ENCODE measurements at places on chromosomes 5 and 9.

DNA sequence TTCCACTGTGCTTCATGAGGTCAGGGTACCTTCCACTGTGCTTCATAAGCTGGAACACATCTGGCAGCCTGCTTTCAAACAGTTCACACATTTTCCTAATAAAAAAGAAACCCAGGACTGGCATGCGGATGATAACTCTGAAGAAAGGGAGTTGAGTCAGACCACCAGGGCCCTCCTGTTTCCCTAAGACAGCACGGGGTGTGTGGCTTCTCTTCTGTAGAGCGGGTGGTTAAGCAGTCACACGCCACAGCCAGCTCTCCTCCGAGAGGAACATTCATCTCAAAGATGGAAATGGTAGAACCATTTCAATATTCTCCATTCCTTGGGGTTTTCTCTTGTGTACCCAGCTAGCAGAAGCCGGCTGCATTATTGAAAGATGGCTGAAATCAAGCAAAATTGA, 128.1 kb upstream of the LMX1B start:
- DNase-seq = no peak

DNA sequence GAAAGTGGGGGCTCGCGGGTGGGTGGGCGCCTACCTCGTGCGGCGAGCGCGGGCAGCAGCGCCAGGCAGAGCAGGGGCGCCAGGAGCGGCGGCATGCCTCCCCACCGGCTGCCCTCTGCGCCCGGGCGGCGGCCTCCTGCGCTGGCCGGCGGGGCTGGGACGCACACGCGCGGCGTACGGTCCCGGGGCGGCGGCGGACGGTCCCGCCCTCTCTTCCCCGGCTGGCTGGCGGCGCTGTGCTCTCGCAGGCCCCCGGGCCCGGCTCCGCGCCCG, 220 bp downstream of the NOTCH1 start:
- DNase-seq = no peak

DNA sequence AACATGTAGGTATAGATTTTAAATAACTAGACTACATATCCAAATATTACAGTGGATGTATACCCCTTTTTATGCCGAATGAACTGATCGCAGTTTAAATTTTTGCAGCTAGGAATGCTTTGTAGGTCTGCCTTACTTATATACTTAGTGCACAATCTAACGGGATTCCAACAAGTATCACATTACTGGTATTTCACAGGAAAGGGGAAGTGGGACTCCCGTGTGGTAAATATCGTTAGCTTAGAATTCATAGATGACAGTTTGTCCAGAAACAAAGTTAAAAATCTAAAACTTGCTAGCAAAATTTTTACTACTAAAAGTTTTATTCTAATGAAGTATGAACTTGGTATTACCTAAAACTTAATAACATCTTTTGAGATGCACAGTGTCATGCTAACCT, 193.5 kb upstream of the TLX3 start:
- no peak for DNase-seq

DNA sequence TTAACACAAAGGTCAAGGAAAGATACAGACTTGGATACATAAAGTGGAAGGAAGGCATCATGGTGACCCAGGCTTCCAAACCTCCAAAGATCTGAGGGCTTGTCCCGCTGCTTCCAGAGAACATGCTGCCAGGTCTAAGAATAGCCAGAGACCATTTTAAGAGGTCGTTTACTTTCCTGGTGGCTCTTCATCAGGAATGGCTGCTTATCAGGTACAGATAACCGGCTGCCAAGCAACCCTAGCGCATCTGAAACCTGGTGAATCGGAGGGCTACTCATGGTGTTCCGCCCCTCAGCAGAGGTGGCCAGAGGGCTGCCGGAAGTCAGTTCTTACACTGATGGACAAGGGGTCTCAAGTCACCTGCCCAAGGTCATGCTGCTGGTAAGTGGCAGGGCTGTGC, 251.3 kb upstream of the DAP start:
- no peak for DNase-seq

DNA sequence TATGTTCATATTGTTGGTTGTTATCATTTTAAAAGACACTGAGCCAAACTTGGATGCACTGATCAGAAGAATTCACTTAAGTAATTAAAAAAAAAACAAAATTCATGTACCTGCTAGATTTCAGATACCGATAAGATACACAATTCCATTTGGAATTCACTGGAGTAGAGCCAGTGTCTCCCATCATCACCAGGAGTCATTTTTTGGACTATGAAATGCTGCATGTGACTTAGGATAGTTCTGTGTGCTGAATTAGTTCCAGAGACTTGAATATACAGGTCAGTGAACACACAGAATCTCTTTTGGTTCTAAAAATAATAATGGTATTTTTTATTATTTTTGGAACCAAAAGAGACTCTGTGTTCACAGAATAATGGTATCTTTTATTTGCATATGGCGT, 482.6 kb upstream of the PIK3R1 start:
- DNase-seq = no peak

GRCh38 chr5:88060194-88060593, 208.5 kb downstream of the TMEM161B start:
- DNase-seq = no peak

DNA sequence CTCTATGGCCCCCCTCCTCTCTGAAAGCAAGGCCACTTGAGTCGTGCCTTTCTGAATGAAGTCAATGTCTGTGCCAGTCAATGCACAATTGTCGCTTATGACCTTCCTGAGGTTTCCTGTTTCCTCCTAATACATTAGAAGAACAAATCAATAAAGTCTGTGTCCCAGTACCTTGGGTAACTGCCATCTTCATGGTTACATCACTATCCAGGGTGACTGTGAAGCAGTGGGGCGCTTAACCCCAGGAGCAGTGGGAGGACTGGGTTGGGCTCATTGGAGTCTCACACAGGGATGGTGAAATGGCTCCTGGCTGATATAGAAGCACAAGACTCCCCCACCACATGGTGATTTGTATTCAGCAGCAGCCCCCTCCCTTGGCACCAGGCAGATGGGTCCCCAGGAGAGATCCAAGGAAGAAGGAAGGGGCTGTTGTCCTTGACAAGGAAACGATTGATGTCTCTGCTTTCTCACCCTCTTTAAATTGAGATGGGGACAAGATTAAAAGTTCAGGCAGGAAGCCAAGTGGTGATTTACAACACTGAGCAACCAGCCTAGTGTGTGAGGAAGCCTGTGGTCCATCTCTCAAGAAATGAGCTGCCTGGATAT, 261.9 kb upstream of the ZNF462 start:
- no peak for DNase-seq

DNA sequence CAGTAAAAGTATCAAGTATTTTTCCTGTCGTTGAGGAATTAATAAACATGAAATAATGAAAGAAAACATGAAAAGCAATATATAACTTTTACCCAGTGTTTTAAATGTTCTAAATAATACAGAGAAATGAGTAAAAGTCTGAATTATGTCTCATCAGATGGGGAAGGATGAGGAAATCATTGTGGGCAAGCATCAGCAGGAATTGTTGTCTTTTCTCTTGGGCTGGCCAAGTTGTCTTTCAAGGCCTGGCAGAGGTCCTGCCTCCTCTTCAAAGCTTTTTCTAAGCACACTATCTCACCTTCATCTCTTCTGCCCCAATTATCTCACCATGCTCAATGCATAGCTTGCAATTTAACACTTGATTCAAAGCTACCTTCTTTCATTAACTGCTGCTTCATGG, 41.9 kb downstream of the MOCS2 start:
- DNase-seq = no peak

DNA sequence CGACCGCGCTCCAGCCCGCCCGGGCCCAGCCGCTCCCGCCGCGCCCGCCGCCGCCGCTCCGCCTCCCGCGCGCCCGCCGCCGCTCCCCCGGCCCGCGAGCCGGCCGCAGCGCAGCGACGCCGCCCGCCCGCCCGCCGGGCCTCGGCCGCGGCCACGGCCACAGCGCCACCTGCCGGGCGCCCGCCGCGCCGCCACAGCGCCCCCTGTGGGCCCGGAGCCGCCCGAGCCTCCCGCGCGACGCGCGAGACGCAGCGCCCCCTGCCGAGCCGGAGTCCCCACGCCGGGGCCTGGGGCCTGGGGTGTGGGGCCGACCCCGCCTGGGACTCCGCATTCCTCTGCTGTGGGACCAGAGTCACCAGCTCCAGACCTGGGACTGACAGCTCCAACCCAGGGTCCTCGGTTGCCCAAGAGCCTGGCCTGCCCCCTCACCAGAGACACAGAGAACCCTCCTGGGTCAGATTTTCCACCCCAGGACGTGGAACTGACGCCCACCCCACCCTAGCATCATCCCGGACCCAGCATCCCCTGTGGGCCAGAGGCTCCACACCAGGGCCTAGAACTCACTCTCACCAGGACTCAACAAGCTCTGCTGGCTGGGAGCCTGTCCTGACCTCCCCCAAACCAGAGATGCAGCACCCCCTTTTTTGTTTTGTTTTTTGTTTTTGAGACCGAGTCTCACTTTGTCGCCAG, at the start of gene RAPGEF1:
Gene RAPGEF1 (minus strand): TSS at position 118 of the 690 bp plus-strand sequence. CDS start 246 bp downstream, outside the sequence.
- DNase-seq = no peak

DNA sequence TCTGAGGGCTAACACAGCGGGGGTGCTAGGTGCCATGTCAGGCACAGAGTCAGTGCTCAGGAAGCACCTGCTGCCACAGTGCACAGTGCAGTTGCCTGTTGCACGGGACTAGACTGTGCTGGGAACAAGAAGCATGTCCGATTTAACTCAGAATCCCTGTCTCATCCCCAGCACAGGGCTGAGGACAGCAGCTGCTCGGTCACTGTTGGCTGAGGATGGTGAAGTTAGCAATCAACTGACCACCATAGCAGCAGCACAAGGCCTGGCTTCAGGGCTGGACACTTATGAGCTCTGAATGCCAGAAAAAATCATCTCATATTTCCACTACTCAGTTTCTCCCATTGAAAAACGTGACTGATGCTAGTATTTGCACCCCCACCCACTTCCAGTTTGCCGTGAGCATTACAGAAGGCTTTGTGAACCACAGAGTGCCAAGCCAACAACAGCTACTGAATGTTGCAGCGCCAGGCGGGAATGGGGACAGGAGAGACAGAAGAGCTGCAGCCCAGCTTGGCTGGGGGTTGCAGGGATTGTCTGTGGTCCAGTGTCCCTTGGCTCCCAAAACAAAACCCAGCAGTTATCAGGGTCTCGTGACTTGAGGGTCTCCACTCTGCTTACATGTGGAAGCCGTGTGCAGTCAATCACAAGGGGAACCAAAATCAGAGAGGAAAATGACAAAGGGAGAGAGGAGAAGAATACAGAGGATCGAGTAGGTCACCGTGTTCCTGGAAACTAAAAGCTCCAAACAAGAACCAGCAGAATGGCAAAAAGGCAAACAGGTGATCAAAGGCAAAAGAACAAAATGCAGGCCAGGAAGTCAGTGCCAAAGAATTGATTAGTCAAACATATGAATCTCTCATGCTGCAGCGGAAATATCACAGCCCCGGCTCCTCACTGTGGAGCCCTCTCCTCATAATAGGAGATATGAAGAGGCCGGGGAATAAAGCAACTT, 155.6 kb downstream of the CRB2 start:
- DNase-seq = no peak

GRCh38 chr9:29348999-29349398, 1775.7 kb upstream of the C9orf72 start:
- DNase-seq = no peak

DNA sequence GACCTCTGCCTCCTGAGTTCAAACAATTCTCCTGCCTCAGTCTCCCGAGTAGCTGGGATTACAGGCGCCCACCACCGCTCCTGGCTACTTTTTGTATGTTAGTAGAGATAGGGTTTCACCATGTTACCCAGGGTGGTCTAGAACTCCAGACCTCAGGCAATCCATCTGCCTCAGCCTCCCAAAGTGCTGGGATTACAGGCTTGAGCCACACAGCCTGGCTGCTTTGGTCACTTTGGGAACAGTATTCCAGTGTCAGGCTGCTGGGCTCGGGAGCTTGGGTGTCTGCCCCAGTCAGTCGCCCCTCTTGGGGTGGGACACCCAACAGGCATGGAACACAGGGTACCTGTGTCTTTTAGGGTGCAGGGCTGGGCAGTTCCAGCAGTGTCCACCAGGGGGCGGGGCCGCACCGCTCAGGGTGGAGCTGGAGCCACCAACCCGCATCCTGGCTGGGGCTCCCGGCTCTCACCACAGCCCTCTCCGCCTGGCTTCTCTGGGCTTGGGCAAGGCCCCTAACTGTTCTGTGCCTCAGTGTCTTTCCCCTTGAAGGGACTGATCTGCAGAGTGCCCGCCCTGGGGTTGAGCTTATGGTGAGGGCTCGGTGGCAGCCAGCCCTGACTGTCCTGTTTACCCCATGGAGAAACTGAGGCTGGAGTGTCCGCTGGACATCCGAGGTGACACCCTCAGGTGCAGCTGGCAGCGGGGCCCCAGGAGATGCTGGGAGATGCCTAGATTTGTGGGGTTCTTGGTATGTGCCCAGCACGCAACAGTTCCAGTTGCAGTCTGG, 6.4 kb upstream of the RNU6ATAC start:
- no peak for DNase-seq

- DNase-seq = no peak
Measured at GRCh38 chr9:137302449-137303150, 529 bp upstream of the NRARP start.

DNA sequence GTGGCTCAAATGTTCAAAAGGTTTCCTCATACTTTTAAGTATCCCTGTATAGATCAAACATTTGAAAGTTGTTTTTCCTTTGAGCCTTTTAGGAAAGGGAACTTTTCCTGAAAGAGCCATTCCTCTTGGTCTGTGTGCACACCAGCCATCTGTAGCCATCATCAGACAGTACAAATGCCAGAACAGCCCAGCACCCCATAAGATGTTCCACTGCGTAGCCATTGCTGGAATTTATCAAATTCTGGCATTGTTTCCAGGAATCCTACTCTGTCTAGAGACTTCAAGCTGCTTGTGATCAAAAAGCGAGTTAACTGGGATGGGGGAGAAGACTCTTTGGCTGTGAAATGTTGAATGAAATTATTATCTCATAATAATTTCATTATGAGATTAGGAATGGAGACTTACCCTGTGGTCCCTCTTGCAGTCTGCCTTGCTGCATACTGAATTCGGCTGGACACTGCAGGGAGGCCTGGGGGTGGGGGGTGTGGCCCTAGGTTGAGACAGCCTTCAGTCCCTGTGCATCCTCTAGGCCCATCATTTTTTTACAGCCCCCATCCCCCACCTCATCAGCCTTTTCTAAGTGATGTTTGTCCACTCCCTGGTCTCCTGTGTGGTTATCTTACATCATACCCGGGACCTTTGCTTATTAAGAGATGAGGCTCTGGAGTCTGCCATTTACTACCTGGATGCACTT, 99.8 kb downstream of the RALGPS1 start:
- no peak for DNase-seq

- no peak for DNase-seq
Measured at GRCh38 chr9:78791779-78792178, 494.9 kb downstream of the PSAT1 start.

DNA sequence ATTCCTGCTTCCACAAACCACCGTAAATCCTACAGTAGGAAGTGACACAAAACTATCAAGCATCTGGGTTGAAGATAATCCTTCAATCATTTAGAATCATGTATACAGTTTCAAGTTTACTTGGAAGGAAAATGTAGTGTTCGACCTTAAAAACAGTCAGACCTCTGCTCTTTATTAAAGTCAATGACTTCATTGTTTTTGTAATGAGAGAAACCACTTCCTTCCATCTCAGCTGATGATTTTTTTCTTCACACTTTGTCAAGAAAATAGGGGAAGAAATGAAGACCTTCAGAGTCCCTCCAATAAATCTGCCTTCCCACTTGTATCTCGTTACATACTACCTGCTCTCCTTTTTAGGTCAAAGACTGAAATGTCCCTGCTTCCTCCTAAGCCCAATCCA, 30.1 kb downstream of the TUSC1 start:
- no peak for DNase-seq
